ENCODE measurements at places on chromosomes 5 and 9.

GRCh38 chr5:138461343-138462125 is 3.7 kb upstream of the EGR1 start:
- no peak for DNase-seq

DNA sequence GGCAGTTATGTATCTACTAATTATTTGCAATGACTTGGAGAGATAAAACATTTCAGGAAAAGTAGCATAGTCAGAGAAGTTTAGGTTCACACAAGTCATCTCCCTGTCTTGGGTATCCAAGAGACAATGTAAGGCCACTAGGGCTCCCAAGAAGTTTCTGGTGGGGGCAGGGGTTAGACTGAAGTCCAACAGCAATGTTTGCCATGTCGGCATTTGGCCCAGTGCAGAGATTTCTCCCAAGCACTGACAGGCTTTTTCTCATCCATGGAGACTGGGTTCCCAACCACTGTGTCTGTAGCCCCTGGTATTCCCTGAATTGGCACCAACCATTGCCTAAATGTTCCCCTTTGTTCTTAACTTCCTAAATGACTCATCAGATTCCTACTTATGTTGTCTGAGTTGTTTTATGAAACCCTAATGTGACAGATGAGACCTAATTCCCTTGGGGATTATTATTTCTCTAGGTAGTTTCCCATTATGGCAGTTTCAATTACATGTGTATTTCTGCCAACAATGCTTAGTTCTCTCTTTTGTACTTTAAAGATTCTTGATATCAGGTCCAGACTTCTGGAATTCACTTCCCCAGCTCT is 103.6 kb upstream of the EGFLAM start:
- DNase-seq, result no peak

- no peak for DNase-seq
Measured at GRCh38 chr9:90925581-90926257, 124.1 kb downstream of the SYK start.

DNA sequence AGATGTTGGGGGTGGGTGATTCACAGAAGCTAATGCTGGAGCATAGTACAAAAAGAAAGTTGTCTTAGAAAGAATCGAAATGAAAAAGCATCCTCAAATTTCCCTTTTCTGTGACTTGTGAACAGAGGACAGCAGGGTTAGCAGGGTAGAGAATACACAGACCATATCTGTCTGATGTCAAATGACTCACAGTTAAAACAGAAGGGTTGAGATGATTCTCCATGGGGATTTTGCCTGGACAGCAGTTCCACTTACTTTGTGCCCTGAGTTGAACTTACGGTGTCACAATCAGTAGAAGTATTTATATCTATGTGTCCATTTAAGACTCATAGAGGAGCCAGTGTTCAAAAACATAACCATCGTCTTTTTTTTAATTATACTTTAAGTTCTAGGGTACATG is 801.6 kb downstream of the KCTD16 start:
- no peak for DNase-seq

- no peak for DNase-seq
Measured at GRCh38 chr5:72814104-72814503, 2.4 kb upstream of the TNPO1 start.

DNA sequence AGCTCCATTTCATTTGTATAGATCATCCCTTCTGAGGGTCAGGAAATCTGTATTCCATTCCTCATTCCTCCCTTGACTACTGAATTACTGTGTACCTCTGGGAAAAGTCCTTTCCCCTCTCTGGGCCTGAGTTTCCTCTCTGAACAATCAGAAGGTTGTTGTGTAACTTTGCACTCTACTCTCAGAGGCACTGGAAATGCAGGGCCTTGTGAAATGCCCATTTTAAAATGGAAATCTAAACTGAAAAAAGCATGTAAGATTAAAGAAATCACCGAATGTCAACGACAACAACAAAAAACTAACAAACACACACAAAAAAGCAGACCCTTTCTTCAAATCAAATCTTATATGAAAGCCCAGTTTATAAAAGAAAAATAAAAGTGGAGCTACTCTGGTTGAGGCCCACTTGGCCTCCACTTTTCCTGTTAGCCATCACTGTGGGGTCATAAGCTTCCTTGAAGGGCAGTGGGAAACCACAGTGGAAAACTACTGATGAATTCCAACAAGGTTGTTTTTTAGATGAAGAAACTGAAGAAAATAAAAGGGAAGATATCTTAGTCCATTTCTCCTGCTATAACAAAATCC is 21.6 kb upstream of the GRPEL2 start:
- no peak for DNase-seq

DNA sequence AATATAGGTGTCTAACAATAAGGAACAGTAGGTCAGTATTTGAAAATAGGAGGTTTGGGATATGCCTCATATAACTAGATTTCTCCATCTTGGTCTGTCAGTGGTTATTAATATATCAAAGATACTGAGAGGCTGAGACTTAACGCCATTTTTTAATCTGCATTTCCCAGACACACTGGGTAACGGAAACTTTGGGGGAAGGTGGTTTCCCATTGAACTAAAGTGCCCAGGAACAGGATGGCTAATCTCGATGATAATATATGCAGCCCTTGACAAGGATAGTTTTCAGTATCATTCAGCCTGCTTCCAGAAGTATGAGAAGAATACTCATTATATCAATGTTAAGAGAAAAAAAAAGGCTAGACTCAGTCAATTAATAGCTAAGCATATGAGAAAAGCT is 30.7 kb downstream of the EFNA5 start:
- no peak for DNase-seq

DNA sequence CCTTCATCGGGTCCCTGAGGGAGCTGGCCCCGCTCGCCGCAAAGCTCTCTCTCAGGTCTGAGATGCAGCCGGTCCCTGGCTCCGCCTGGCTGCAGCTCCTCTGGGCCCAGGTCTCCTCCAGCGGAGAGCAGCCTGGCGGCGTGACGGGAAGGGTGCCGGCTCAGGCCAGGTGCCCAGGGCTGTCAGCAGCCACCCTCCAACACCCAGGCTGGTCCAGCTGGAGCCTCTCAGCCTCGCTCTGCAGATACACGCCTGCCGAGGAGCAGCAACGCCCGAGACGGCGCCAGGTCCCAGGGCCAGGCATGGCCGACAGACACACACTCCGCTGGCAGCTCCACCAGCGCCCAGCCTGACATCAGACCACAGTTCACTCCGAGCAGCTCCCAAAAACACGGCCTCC is 25.6 kb downstream of the FAM163B start:
- no peak for DNase-seq

DNA sequence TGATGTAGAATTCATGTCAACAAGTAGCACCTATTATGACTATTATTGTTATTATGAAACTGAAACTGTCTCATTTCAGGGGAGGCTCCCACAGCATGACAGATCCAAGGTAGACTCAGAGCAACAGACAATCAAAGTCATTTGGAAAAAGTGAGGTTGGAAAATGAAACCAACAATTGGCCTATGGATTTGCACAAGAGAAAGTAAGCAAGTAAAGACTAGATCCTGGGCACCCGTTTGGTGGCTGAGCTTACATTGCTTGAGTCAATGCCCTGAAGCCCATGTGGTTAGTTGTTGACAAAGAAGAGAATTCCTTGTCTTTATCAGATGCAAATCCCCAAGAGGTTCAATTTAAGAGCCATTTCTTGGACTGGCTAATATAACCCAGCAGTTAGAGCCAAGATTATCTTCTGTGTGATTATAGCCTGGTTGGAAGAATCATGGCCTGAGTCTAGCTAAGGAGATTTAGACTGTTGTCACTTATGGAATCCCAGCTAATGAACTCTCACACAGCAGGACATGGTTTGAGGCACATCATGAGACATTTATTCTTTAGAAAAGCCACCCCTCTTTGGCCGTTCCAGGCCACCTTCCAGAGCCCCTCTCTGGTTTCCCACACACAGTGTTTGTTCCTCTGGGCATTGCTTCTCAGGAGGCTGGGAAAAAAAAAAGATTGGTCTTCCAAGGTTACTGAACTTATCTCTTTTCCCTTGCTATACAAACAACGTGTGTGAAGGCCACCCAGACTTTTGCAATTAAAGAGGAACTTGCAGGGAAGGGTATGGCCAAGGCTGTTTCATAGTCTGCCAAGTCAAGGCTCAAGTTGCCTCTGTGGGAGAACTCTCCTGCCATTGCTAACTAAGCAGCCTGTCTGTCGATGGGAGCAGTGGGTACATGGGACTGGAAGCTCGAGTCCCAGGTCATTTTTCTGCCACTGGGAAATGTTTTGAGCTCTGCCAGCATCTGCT is 399.5 kb downstream of the ENC1 start:
- no peak for DNase-seq

DNA sequence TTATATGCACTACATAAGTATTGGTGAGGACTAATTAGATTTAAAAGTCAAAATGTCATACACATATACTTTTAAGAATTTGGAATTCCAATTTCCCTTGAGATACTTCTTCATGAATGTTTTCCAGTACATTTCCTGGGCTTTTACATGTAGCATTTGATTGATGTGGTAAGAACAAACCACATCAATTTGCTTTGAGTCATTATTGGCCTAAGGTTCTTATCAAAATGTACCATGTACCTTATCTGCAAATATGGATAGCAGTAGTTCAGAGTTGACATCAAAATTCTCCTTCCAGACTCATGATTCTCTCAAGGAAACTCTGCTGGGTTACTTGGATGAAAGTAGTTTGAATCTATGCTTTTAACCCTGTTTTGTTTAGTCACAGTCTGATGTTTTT is 2.5 kb downstream of the CAST start:
- DNase-seq, result no peak

DNA sequence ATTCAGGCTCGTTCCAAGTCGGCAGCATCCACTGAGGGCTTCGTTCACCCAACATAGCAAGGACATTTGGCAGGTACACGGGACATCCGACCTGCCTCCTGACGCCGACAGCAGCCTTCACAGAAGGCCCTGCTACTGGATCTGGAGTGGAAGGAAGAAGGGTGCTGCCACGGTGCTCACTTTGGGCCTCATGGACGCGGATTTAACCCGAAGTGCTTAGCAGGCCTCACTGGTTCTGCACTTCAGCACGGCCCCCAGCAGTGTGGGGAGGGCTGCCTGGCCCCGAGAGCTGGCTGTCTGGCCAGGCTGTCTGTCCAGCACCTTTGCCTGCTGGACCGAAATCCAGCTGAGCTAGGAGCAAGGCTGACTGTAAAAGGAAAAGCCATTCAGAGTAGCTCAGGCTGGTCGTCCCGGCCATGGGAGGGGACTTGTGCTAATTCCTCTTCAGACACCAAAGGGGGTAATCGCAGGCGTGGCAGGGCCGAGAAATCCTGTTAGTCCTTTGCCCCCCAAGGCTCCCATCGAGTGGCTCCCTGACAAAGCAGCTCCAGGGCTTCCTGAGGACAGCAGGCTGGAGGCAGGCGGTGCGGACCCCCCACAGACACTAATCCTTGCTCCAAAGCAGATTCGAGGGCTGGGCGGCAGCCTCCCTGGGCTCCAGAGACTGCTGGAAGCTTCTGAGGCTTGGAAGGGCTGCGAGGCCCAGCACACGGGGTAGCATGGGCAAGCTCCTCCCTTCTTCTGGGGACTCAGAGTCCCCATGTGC is 11.1 kb upstream of the RXRA start:
- DNase-seq, result no peak

DNA sequence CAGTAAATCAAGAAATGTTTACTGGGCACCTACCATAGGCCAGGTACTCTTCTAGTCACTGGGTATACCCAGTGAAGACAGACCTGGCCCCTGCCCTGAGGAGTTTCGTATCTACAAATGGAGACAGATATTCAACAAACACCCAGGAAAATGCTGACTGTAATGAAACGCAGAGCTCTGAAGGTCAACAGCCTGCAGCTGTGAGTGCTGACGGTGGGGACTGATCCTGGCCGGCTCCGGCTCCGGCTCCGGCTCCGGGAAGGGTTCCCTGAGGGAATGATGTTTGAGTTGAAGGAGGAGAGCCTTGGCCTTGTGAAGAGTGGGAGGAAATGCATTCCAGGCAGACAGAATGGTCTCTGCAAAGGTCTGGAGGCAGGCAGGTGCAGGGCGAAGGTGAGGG is 23.1 kb downstream of the FGFR4 start:
- no peak for DNase-seq

DNA sequence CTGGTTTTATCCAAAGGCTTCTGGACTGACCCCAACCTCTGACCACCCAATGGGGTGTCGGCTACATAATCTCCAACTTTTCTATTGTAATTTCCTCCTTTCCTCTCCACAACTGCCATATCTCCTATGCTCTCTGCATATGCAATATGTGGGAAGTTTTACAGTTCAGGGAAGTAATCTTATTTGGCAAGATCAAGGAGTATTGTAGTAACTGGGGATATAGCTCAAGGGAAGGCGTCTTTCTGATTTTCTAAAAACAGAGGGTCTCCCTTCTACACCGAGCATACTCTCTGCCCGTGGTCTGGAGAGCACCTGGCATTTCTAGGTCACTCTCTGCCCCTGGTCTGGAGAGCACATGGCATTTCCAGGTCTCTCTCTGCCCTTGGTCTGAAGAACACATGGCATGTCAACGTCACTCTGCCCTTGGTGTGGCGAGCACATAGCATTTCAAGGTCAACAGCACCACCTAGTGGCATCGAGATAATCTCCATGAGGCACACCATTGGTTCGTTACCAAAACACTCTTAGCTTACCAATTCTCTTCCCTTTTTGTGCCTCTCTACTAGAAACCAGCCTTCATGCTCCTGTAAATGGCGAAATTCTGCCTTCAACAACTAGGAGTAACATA is 616.4 kb upstream of the NUDT12 start:
- no peak for DNase-seq

GRCh38 chr9:14715102-14715501 is 7.4 kb downstream of the CER1 start:
- no peak for DNase-seq

GRCh38 chr9:78938821-78939220 is 632.9 kb upstream of the TLE4 start:
- no peak for DNase-seq

DNA sequence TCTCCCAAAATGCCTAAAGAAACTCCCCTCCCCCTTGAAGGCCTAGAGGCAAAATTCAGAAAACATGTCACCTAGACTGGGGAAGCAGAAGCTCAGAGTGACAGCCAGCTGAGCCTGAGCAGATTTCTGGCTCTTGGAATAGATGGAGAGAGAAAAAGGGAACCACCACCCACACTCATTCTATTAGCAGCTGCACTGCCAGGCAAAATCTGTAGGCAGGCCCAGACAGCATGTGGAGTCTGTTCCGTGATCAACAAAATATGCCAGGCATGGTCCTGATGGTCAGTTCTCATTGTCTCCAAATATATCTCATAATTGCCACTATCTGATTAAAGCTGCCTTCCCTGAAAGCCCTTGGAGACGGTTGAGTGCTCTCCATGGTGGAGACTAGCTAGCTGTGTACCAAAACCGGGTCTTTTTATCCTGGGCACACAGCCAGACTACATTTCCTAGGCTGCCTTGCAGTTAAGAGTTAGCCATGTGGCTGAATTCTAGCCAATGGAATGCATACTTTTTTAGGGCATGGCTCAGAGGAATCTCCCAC is 131.7 kb upstream of the GPR151 start:
- no peak for DNase-seq
